Large intestine (tissue), 12 donors: ENCODE measurements at places on chromosomes 1 and 21. TPM values are rescaled to one million over a fixed set of nuclear protein-coding genes. Genes with fewer than 3 reads are reported as not detected.

SV2A gene
- 5.1 TPM for polyA plus RNA-seq

PLA2G2F gene
- polyA plus RNA-seq, result not detected

KRTAP6-1 gene
- not detected for polyA plus RNA-seq

COL8A2 gene
- 1.8 TPM for polyA plus RNA-seq

NFIA gene
- polyA plus RNA-seq, result 9.6 TPM

GRCh38 chr1:65512383-65512782 lies 91.9 kb downstream of the LEPR start:
- no peak for DNase-seq
- no peak overlapping the region for H3K4me3 ChIP-seq
- H3K36me3 ChIP-seq, result no peaks in the 10 kb centered on the region
- no peak overlapping the region for H3K27ac ChIP-seq
- H3K27me3 ChIP-seq, result no peaks in the 10 kb centered on the region

DNA sequence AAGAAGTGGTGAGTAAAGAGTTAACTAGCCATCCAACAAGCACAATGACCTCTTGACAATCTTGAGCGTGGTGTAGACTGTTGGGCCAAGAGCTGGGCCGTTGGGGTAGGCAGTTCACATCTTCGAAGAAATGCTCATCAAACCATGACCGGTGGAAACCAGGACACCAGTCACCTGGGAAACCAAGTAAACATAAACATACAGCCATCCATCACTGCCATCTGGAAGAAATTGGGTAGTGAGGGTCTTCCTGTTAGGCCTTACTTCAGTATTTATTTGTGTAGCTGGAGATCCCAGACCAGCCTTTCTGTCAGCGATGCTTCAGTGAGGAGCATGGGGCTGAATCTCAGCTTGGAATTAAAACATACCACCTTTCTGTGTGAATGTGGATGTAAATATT lies 108.1 kb upstream of the HAO2 start:
- H3K27me3 ChIP-seq, result no peaks in the 10 kb centered on the region
- H3K4me3 ChIP-seq, result no peak overlapping the region
- H3K36me3 ChIP-seq, result no peaks in the 10 kb centered on the region
- no peak overlapping the region for H3K27ac ChIP-seq
- H3K4me1 ChIP-seq, result no peaks in the 10 kb centered on the region

- peaks cover 13% of the 10 kb centered on the region for H3K4me1 ChIP-seq
- H3K27ac ChIP-seq, result no peak overlapping the region
- H3K4me3 ChIP-seq, result no peak overlapping the region
- DNase-seq, result no peak
- H3K36me3 ChIP-seq, result no peaks in the 10 kb centered on the region
Measured at GRCh38 chr1:204678721-204679475, 6.6 kb downstream of the LRRN2 start.

DNA sequence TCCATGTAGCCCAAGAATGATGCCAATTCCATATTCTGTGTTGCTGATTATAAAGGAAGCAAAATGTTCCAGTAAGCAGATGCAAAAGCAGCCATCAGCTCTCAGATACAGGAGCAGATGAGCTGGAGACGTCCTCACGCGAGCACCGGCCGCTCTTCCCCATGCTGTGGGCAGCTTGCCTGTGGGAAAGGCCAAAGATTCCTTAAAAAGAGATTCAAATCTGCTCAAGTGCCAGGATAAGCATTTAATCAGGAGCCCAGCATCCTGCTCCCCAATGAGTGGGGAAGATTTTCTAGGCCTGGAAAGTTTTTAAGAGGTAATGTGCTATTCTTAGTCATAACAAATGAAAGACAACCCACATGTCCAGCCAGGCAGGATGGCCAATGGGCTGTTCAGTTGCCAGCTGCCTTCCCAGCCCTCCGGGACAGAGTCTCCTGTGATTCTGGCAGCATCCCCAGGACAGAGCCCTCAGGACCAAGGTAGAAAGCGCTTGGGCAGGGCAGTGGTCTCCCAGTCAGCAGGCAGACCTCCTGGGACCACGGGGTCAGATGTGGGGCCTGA lies 108.2 kb upstream of the TMPRSS2 start:
- H3K27ac ChIP-seq, result no peak overlapping the region
- no peaks in the 10 kb centered on the region for H3K36me3 ChIP-seq
- H3K4me3 ChIP-seq, result no peak overlapping the region
- H3K4me1 ChIP-seq, result peaks cover 8% of the 10 kb centered on the region

DNA sequence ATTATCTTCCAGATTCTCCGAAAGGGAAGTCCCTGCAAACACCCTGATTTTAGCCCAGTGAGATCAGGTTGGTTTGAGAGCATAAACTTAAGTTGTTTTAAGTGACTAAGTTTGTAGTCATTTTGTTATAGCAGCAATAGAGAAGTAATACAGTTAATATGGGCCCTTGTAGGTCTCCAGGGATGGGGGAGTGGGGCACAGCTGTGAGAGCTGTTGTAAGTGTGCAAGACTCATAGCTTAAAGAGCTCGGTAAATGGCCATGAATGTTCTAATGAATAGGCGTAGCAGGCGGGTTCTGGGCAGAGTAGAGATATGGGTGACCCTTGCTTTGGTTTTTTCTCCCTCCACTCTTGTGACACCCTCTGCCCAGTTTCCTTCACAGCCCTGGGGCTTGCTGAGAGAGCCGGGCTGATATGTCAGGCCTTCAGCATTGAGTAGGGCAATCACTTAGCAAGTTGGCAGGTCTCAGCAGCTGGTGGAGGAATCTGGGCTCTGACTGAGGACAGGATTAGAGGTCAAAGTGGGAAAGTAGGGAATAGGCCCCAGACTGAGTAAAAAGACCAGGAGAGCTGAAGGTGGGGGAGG lies 16.0 kb upstream of the ID3 start:
- no peaks in the 10 kb centered on the region for H3K36me3 ChIP-seq
- no peak overlapping the region for H3K4me3 ChIP-seq
- no peak overlapping the region for H3K27ac ChIP-seq
- DNase-seq, result no peak

GRCh38 chr1:162587347-162587746 lies 25.8 kb downstream of the UAP1 start:
- no peak for DNase-seq
- H3K4me1 ChIP-seq, result no peaks in the 10 kb centered on the region
- H3K27me3 ChIP-seq, result no peaks in the 10 kb centered on the region
- H3K27ac ChIP-seq, result no peak overlapping the region
- H3K4me3 ChIP-seq, result no peak overlapping the region

DNA sequence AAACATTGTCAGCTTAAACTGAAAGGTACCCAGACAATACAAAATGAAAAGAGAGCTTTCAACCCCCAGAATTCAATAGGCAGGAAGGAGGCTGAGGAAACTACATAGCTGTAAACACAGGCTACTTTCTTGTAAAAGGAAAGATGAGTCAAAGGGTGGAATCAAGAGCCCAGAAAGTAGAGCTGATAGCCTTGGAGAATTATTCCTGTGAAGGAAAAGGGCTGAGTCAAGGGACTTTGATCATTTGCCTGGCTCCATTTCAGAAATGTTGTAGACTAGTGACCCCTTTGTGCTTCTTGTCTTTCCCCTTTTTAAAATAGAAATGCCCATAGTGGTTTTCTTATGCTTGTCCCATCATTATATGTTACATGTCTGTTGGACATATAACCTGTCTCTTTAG lies 597.6 kb downstream of the ADGRL2 start:
- no peaks in the 10 kb centered on the region for H3K36me3 ChIP-seq
- no peak for DNase-seq
- H3K27ac ChIP-seq, result no peak overlapping the region
- no peaks in the 10 kb centered on the region for H3K27me3 ChIP-seq

- no peaks in the 10 kb centered on the region for H3K27me3 ChIP-seq
- H3K4me3 ChIP-seq, result no peak overlapping the region
- no peak overlapping the region for H3K27ac ChIP-seq
- H3K4me1 ChIP-seq, result no peaks in the 10 kb centered on the region
- H3K36me3 ChIP-seq, result no peaks in the 10 kb centered on the region
- no peak for DNase-seq
Measured at GRCh38 chr1:34721241-34721640, 33.6 kb upstream of the GJB5 start.

- no peak overlapping the region for H3K4me3 ChIP-seq
- H3K4me1 ChIP-seq, result no peaks in the 10 kb centered on the region
- no peaks in the 10 kb centered on the region for H3K27me3 ChIP-seq
- H3K36me3 ChIP-seq, result no peaks in the 10 kb centered on the region
Measured at GRCh38 chr21:15514073-15514946, 215.5 kb upstream of the USP25 start.

DNA sequence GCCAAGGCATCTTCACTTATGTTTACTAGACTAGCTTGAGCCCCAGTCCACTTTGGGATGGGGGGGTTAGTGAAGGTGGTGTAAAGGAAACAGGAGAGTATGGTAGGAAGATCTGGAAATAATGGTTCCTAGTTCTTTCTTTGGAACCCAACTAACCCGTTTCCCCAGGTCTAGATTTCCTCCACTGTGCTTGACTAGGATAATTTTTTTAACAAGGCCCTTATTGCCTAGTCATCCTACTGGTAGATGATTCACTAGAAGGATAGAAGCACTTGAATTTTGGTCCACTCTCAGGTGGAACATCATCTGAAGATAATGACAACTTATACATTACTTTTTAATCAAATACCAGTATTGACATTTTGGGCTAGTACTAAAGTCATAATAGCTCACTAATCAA lies 45.9 kb upstream of the MYOCOS start:
- DNase-seq, result no peak
- no peak overlapping the region for H3K4me3 ChIP-seq
- H3K36me3 ChIP-seq, result peaks cover 68% of the 10 kb centered on the region

DNA sequence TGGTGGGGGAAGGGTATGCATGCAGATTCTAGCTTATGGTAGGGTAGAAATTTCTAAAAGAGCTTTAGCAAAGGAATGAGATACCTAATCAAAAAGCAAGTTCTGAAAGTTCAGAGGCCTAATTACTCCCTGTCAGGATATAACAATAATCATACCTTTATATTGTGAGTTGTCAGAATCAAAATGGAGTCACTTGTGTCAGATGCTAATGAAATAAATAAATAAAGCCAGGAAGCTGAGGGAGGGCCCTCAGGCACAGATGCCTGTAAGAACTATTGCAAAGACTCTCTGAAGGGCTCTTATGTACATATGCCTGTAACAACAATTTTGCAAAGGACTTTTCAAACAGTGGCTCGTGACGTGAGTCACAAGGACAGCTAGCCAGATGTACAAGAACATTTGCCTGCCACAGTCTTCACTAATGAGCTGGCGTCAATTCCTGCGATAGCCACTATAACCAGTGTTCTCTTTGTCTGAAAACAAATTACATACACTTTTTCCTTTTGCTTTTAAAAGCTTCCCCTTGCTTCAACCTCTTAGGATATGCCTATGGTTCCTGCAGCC lies 27.4 kb upstream of the DNASE2B start:
- H3K4me1 ChIP-seq, result peaks cover 2% of the 10 kb centered on the region
- H3K36me3 ChIP-seq, result no peaks in the 10 kb centered on the region
- no peak overlapping the region for H3K27ac ChIP-seq
- H3K4me3 ChIP-seq, result no peak overlapping the region
- no peak for DNase-seq

GRCh38 chr1:169348383-169349036 lies 19.1 kb downstream of the NME7 start:
- H3K27ac ChIP-seq, result no peak overlapping the region
- H3K4me3 ChIP-seq, result no peak overlapping the region

GRCh38 chr1:101884621-101885020 lies 112.1 kb downstream of the OLFM3 start:
- no peak overlapping the region for H3K4me3 ChIP-seq
- H3K36me3 ChIP-seq, result no peaks in the 10 kb centered on the region
- no peak overlapping the region for H3K27ac ChIP-seq
- DNase-seq, result no peak
- no peaks in the 10 kb centered on the region for H3K27me3 ChIP-seq
- no peaks in the 10 kb centered on the region for H3K4me1 ChIP-seq
